Stimulated activated effector memory CD8-positive, alpha-beta T cell treated with anti-CD3 and anti-CD28 coated beads, Interleukin-12 subunit alpha, Interleukin-12 subunit beta, amount 100 ng/mL, for 72 hours (primary cell): ENCODE measurements at places on chromosomes 3 and 15.

DNA sequence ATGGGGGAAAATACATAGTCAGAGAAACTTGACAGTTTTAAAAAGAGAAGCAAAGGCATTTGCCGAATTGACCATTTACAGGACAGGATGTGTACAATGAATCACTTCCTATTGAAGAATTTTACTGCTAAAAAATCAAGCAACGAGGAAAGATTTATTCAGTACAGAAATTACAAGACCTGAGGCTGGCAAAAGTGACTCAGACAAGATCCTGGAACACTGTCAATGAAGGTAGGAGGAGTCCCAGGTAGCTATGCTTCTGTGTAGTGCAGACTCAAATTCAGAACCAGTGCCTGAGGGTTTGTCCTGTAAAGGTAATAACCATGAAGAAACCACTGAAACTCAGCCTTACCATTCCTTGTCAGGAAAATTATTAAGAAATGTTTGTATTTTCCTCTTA lies 120.9 kb downstream of the ZMAT3 start:
- DNase-seq = no peak

DNA sequence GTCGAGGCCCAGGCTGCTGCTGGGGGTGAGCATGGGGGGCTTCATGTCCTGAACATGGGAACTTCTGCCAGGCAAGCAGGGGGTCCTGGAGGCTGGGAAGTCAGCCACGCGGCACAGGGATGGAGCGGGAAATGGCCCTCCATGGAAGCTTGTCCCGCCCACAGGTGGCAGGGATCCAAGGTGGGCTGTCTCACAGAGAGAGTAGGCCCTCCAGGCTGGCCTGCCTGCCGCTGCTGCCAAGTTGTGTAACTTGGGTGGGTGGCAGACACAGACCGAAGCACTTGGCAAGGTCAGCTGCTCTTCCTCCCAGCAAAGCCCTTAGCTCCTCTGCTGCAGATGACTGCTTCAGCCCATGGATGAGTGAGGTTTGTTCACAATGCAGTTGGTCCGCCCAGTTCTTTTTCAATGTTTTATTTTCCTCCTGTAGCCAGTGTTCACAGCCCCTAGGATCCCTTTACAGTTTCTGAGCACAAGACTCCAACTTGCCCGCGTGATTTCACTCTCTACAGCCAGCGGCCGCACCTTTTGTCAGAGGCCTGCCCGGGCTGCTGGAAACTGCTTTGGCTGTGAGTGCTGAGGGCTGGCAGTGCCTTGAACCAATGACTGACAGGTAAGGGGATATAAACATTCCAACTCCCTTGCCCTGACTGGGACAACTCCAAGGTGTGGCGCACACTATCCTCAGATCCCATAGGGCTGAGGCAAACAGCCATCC lies 26.7 kb downstream of the HCN4 start:
- no peak for DNase-seq

GRCh38 chr3:169075710-169076109 lies 587.8 kb downstream of the MECOM start:
- DNase-seq = no peak

- no peak for DNase-seq
These were observed 735.6 kb downstream of the PDCD6IP start for GRCh38 chr3:34534013-34534412.

DNA sequence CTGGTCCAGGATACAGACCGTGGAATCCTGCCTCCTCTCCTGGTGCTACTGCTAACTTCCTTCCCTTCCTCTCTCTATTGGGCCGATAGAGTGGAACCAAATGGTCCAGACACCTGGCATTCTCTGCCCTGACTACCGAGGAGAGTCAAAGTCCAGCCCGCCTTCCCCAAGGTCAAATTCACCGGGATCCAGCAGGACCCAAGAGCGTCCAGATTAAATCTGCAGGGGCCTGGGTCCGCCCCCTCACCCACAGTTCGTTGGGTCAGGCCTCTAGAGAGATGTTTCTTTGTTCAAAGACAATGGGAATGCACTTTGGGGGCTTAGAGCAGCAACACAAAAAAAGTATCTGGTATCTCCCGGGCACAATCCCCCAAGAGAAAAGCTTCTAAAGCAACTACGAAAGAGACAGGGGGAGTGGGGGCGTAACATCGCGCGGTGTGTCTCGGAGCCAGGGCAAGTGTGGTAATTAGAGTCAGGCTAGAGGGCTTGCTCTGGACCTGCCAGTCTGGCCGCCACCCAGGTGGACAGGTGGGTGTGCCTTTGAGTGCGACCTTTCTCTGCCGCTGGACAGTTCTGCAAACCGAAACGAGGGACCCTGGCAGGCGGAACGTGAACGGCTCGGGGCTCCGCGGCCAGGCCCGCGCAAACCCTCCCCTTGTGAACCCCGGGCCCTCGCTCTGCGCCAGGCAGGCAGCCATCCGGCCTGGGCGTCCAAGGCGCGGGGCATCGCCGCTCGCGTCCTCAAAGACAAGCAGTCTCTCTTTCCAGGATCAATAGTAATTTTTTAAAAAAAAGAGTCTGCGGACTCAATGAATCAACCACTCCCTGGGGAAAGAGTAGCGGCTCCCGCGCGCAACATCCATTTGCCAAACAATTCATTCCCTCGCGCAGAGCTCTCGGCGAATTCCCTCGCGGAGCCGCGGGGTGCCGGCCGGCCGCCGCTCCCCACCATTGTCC lies 806 bp downstream of the KLHL25 start:
- DNase-seq = peak; percentile 30

GRCh38 chr15:63038926-63039673 lies 3.4 kb upstream of the TPM1 start:
- no peak for DNase-seq

- DNase-seq = no peak
These were observed 5.6 kb downstream of the FOXL2 start for GRCh38 chr3:138941259-138941885.

GRCh38 chr15:61447981-61448380 lies 218.9 kb upstream of the RORA start:
- no peak for DNase-seq

DNA sequence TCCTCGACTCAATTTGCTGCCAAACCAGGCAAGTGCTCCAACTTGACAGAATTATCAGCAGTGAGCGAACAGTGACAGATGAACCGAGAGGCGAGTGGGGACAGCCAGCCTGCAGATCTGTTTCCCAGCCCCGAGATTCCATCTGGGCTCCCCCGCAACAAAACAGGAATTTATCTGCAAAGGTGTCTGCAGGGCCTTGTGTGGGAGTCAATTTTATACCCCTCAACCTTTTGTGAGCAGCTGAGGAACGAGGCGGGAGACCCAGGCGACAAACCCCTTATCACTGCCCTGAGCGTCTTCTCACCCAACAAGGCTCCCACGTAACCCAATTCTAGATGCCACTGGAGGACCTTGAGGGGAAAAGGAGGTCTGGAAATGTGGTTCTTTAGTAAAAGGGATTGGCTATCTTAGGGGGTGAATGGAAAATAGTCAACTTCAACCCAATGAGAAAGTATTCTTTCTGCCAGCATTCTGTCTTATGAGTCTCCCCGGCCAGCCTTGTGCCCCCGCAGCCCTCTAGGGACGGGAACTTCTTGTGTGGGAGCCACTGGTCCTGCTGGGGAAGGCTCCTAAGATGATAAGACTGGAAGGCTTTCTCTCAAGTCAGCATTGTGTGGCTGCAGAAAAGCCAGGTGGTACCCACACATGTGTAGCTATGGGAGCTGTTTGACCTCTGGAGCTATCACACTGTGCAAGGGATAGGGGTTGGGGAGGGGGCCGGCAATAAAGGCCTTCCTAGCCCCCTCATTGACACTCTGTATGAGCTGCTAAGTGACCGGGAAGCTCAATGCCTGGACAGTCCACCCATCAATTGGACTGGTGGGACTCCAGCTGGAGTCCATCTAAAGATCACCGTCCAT lies 527.9 kb downstream of the SHQ1 start:
- no peak for DNase-seq

GRCh38 chr3:70800951-70801350 lies 488.5 kb upstream of the MDFIC2 start:
- DNase-seq = no peak

- DNase-seq = no peak
These were observed 24.5 kb downstream of the LRRC3B start for GRCh38 chr3:26647078-26647477.

DNA sequence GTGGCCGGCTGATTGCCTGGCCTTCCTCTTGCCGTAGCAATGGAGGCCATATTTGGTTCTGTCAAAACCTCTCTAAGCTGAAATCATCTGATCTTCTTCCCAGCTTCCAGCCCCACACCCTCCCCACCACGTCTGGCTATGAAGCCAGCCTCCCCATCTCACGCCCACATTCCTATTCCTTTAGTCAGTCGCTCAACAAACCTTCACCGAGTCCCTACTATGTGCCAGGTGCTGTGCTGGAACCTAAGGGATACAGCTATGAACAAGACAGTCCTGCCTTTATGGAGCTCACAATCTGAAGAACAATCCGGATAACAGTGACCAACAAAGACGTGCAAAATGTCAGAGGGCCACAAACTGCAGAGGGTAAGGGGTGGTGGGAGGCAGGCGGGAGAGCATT lies 31.9 kb upstream of the SMAD6 start:
- no peak for DNase-seq

DNA sequence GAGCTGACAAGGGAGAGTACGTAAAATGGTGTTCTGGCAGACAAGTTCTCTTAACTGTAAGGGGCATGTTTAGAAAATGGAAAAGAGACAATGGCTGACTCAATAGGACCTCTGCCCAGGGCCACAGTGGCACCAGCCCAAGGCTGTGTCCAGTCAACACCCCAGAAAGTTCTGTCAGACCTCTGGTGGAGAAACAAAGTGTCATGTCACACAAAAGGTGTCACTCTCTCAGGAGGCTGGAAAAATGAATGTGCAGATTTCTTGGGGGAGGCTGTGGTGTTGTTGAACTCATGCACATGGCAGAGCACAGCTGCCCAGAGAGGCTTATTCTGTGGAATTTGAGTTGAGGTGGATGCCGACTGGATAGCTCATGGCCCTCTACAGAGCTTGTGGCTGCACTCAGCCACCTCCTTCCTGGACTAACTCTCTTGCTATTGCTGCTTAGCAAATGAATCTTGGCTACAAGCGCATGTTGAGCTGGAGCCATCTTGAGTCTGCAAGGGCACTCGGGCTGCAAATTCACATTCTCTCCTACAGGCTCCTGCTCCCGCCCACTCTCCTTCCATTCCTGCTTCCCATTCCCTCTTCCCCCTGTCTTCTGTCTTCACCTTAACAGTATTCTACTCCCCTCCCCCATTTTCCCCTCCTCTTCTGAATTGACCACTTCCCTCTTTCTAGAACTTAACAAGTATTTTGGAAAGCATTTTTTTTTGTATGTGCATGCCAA lies 55.8 kb upstream of the SLC7A14 start:
- no peak for DNase-seq

DNA sequence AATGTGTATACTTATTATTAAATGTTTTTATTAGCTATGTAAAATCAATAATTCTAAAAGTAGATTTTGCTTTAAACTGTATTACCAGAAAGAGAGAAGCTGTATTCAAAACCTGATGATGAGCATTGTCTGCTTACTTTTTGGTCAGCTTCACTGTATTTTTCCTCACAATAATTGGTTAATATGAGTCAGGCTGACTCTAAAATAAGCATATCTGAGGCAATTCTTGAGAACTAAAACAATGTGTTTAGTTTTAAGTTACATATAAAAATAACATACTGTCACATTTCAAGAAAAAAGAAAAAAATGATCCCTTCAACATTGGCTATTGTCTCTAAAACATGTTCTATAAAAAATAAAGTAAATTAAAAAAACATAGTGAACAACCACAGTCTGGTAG lies 66.1 kb downstream of the EPHA3 start:
- DNase-seq = no peak

- no peak for DNase-seq
These were observed 54.0 kb upstream of the NEO1 start for GRCh38 chr15:72998226-72998625.

GRCh38 chr15:77030048-77030927 lies 35.4 kb downstream of the PSTPIP1 start:
- DNase-seq = peak; percentile 1

DNA sequence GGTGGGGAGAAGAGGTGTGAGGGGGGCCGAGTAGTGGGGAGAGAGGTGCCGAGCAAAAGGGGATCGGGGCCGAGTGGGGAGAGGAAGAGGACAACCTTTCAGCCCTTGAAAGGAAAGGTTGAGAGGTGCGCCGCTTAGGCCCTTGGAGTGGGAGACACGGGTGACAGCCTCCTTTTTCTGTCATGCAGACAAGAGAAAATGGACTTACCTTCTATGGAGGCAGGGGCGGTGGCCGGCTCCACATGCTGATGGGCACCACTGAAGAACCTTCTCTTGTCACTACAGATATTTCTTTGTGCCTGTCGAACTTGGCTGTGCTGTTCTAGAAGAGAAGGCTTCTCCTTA lies 421 bp downstream of the KLHL18 start:
- no peak for DNase-seq

- DNase-seq = no peak
These were observed 100.8 kb downstream of the TPRG1 start for GRCh38 chr3:189272500-189273119.
